ENCODE measurements at places on chromosomes 5 and 9.

DNA sequence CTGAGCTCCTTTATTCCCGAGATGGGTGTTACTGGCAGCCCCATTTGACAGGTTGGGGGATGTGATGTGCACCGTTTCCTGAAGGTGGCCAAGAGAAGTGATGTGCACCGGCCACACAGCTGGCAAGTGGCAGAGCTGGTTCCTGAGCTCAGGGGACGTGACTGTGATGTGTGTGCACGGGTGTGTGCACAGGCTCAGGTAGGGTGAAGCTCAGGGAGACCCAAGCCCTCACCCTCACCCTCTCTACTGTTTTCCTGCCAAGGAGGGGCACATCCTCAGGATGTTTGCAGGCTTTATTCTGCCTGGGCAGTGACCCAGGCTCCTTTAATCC, 56.6 kb downstream of the WWC1 start:
- no peak for DNase-seq

DNA sequence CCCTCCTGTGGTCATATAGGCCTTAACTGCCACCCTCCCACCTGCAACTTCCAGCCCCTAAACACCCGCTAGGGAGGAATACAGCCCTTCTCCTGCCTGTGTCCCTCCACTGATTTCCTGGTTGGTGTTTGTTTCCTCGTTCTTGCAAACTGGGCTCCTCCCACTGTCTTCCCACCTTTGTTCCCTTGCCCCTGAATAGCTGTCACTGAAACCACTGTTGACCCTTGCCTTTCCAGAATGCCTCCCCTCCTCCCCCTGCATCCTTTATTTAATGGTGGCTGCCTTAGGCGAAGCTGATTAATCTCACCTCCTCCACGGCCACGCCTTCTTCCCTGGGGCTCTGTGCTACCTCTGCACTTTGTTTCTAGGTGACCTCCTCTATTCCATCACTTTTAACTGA, 626.7 kb downstream of the BNC2 start:
- no peak for DNase-seq

DNA sequence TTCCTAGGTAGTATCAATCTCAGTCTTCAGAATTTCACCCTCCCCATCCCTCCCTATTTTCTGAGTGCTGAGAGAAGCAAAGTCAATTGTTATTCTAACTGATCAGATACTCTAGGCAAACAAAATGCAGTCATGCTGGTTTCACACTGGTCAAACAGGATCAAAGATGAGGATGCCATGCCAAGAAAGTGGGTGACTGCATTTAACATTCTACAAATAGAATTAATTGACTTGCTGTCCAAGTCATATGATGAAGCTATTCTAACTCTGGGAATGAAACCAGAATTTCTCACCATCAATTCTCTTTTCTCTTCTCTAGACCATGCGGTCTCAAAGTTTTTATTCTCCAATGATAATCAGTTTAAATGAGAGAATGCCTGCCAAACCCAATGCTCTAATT, 112.5 kb downstream of the CTNND2 start:
- DNase-seq = no peak

GRCh38 chr9:136059321-136059791, 35.7 kb downstream of the NACC2 start:
- DNase-seq = no peak

Measured in fibroblast of skin of back (primary cell).